ENCODE measurements at places on chromosomes 6 and 20.

DNA sequence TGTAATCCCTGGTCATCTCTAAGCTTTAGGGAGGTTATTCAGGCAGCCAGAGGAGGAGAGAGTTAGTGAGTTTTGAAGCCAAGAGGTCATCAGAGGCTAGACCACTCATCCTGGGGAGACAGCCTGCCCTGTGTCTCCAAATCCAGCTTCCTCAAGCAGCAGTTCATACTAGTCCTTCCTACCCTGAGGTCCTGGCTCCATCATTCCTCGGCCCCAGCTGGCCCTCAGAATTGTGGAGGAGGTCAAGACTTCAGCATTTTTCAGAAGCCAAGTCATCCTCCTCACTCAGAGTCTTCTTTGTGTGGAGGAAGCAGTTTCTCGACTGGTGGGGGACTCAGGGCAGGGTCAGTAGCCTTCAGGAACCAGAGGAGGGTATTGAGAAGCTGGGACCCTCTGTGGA lies 12.4 kb upstream of the KIAA1755 start:
- DNase-seq = no peak

GRCh38 chr20:12833861-12834260 lies 174.9 kb upstream of the SPTLC3 start:
- DNase-seq = no peak

- no peak for DNase-seq
Observed at GRCh38 chr6:156807028-156807427, 29.9 kb downstream of the ARID1B start.

GRCh38 chr6:169048185-169048864 lies 205.3 kb downstream of the THBS2 start:
- DNase-seq = no peak

DNA sequence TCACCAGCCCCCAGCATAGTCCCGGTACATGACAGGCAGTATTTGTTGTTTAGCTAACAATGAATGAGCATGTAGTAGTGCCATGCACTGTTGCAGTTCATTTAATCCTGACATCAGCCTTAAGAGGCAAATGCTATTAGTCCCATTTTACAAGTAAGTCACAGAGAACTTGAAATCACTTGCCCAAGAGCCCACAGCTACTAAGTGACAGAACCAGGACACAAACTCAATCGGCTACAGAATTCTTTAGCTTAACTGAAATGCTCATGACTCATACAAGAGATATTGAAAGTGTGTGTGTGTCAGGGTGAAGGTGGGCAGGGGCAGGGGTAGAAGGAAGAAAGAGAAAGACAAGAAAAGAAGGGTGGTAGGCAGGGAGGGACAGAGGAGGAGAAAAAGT lies 52.7 kb downstream of the UNC5CL start:
- no peak for DNase-seq

DNA sequence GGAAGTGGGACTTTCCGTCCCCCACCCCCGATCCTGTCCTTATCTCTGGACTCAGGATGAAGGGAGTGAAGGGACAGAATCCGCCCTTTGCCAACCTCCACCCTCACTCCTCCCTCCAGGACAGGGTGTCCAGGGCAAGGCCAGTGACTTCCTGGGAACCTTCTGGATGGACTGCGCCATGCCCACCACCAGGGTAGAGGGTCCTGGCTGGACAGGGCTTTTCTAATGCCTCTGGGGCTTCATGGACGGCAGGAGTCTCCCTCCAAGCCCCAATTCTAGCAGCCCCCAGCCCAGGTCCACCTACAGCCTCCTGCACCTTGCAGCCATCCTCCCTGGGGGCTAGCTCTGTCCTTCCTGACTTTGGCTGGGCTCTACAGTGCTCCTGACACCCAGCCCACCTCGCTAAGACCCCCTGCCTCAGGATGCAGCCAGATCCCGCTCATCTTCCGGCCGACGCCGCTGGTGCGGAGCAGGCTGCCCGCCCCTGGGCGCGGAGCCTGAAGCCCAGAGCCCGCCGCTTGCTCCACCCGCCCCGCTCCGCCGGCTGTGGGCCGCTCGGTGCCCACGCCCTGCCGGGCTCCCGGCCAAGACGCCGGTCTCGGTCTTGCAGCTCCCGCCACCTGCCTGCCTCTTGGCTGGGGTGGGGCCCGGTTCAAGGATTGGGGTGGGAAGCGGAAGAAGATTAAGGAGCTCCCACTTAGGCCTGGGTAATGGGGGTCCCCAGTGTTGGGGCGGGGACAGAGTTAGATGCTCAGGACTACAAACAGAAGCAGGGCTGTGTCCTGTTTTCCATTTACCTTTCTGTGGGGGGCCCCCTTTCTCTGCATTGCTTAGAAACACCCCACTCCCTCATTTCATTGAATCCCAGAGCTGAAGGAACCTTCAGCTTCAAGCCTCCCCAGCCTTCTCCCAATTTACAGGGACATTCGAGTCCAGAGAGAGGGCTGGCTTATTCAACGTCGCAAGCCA lies 72.8 kb downstream of the MDGA1 start:
- DNase-seq = no peak

Data from activated T-cell treated with anti-CD3 and anti-CD28 coated beads for 4 hours (primary cell).